A172 (cell line): ENCODE measurements at places on chromosomes 6 and 20. TPM values are rescaled to one million over a fixed set of nuclear protein-coding genes. Genes with fewer than 3 reads are reported as not detected.

The RAMACL gene
- 0.19 and 1.2 TPM in 2 replicates for total RNA-seq

The HLA-DRB1 gene
- 0.07 TPM in 1 of 2 replicates, not detected in the other for total RNA-seq

The MAD2L1BP gene
- 23.0 and 38.0 TPM in 2 replicates for total RNA-seq

The C4B gene
- 0.62 and 2.5 TPM in 2 replicates for total RNA-seq

The ZNF311 gene
- 0.72 and 1.2 TPM in 2 replicates for total RNA-seq

The TP53TG5 gene
- total RNA-seq, result not detected in 2 replicates

The FGD2 gene
- total RNA-seq, result not detected in 2 replicates

The SNAP25 gene
- 0.12 TPM in 1 of 2 replicates, not detected in the other for total RNA-seq

The GJA1 gene
- total RNA-seq, result 59.4 and 65.3 TPM in 2 replicates

The FOXF2 gene
- total RNA-seq, result not detected in 2 replicates

The CLVS2 gene
- total RNA-seq, result not detected in 2 replicates

The BPIFA2 gene
- total RNA-seq, result not detected in 2 replicates

The SPATS1 gene
- total RNA-seq, result not detected in 2 replicates

The GABRR1 gene
- 0.02 TPM in 1 of 2 replicates, not detected in the other for total RNA-seq

The ECT2L gene
- total RNA-seq, result not detected in 2 replicates

The TMEM151B gene
- total RNA-seq, result 0.96 and 1.3 TPM in 2 replicates

The TBC1D32 gene
- total RNA-seq, result 5.7 and 10.1 TPM in 2 replicates

The SAMD5 gene
- 1.8 and 2.7 TPM in 2 replicates for total RNA-seq

The ACTL10 gene
- total RNA-seq, result not detected in 2 replicates

The TAGAP gene
- not detected in 2 replicates for total RNA-seq
